ENCODE measurements at places on chromosomes 6 and 20.

- no peak for DNase-seq
These were observed 32.7 kb upstream of the COL10A1 start for GRCh38 chr6:116158641-116159040.

DNA sequence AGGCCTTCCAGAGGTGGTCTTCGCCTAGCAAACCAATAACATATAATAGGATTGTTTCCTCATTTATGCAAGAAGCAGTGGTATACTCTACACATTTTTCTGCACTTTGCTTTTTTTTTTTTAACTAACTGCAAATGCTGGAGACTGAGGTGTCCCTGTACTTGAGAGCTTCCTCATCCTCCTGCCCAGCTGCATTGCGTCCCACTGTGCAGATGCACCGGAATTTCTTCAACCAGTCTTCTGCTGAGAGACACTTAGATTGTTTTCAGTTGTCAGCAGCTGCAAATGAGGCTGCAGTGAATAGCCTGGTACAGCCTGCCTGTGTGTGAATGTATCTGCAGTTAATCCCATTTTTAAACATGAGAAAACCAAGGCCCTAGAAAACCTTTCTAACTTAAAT, 11.5 kb downstream of the FGD2 start:
- no peak for DNase-seq

DNA sequence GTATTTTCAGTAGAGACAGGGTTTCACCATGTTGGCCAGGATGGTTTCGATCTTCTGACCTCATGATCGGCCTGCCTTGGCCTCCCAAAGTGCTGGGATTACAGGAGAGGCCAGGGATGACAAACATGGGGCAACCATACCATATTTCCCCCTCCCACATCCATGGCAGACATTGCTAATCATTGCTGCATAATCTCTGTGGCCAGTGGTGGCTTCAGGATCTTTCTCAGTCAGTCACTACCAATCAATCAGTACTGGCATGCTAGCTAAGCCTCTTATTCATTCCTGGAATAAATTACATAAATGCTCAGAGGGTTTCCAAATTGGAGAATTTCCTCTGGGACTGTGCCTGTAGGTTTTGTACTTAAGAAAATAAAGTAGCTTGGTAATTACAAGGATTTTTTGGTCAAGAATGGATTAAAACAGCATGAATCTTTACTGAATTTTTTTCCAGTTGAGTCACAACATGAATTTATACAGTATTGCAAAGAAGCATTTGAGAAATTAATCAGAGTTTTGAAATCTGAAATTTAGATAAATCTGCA, 138.1 kb downstream of the FNDC1 start:
- no peak for DNase-seq

- no peak for DNase-seq
These were observed 13.9 kb upstream of the TSHZ2 start for GRCh38 chr20:52958211-52958610.

DNA sequence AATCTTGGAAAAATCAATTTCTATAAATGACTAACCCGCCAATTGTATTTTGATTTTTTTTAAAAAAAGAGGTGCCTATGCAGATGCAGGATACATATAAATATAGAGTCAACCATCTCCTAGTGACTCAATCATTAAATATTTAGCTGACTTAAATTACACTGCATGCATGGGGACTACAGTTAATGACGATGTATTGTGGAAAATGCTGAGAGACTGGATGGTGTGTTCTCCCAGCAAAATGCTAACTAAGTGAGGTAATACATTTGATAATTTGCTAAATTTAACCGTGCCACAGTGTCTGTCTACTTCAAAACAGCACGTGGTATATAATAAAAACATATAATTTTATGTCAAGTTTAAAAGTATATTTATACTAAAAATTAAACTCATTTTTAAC, 341.6 kb downstream of the PRKN start:
- no peak for DNase-seq

DNA sequence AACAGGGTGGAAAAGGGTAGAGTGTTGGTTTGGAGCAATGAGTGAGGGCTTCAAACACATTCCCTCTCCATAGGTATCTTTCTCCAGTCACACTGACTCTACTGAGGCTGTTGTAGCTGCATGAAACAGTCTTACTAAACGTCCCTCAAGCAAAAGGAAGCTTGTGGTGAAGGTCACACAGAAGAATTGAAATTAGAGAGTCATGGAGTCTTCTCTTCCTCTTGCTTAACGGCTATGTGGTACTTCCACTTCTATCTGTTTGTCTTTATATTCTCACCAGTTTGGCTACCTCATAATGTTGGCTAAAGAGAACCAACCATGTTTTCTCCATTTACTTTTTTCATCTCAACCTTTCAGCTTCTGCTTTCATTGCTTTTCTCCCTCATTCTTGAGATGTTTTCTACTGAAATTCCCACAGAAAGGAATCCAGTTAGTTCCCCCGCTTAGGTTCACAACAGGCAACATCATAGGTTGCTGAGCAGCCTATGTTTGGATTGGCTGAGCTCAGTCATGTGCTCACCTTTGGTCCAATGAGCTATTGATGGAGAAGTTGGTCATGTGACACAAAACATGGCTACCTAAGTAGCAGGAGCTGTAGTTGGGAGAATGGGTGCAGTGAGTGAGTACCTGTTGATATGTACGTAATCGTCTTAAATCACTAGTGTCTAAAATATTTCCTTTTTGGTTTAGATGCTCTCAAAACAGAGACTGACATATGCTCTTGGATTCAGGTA, 99.8 kb downstream of the SNAP25 start:
- no peak for DNase-seq

DNA sequence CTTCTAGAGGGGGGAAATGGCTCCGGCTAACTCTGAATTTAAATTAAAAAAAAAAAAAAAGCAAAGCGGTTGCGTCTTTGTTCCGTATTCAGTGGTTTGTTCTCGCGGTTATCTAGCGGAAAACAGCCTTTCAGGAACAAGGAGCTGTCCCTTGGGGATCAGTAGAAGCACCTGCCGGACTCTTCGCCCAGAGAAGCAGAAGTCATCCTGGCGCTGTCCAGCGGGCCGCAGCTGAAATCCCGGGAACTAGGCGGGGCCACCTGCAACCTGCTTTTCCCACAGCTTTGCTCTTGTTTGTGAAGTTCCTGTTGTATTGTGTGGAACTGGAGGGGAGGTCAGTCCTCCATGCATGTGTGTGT, 43.9 kb upstream of the GJE1 start:
- DNase-seq: no peak

GRCh38 chr6:167736486-167737204, 90.1 kb upstream of the AFDN start:
- DNase-seq: no peak

- DNase-seq: no peak
These were observed 161.0 kb downstream of the RALGAPA2 start for GRCh38 chr20:20551409-20551808.

GRCh38 chr6:126015863-126016262, 29.5 kb downstream of the TRMT11 start:
- no peak for DNase-seq

- no peak for DNase-seq
These were observed 14.9 kb downstream of the CUL7 start for GRCh38 chr6:43038727-43039126.

DNA sequence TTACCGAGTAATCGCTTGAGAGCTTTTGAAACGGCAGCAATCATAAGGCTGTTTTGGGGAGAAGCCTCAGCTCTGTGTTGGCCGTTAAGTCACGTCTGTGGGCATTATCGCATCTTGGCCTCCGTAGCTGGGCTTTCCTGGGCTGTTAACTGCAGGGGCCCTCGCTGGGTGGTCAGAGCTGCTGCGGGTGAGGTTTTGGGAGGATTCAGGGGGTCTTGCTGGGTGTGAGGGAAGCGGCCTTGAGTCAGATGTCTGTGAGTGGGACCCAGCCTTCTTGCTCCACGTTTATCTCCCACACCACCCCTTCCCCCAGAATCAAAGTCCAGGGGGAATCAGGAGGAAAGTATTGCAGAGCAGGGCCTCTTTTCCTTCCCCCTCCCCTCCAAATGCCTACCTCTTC, 3.2 kb upstream of the APCDD1L start:
- no peak for DNase-seq

- DNase-seq: no peak
These were observed 4.2 kb downstream of the DOP1A start for GRCh38 chr6:83071707-83072106.

DNA sequence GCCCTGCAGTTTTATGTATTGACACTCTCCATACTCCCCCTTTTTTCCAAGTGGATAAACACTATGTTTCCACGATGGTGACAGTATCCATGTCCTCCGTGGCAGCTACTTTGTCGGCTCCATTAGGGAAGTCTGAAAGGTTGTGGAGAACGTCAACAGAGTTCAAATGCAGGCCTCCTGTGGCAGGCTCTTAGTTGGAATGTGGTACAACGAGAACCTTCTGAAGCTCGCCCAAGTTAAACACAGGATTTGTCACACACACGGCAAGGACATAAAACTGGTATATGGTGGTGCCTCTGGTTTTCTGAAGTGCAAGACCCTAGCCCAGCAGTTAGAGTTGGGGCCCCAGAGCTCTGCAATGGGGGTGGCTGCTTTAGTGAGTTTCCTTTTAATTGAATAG, 187.0 kb upstream of the TAB2 start:
- DNase-seq: no peak

DNA sequence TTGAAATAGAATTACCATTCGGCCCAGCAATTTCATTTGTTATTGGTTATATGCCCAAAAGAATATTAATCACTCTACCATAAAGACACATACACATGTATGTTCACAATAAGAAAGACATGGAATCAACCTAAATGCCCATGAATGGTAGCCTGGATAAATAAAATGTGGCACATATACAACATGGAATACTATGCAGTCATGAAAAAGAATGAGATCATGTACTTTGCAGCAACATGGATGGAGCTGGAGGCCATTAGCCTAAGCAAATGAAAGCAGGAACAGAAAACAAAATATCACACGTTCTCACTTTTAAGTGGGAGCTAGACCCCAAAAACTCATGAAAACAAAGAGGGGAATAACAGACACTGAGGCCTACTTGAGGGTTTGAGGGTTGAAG, 52.6 kb upstream of the RNGTT start:
- DNase-seq: no peak

- DNase-seq: no peak
These were observed 201.9 kb downstream of the PLCB4 start for GRCh38 chr20:9270831-9271230.

- DNase-seq: no peak
These were observed 21.8 kb downstream of the NPEPL1 start for GRCh38 chr20:58714340-58714922.

GRCh38 chr20:43787937-43788336, 61.1 kb upstream of the GTSF1L start:
- DNase-seq: no peak

DNA sequence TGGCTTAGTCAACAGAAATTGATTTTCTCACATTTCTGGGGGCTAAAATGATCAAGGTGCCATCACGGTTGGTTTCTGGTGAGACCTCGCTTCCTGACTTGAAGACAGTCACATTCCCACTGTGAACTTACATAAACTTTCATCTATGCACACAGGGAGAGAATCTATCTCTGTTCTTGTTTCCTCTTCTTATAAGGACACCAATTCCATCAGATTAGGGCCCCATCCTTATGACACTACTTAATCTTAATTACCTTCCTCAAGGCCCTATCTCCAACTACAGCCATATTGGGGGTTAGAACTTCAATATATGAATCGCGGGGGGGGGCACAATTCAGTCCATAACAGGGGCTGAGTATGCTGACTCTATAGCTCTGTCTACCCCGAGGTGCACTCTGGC, 10.6 kb upstream of the SCGN start:
- DNase-seq: no peak

- DNase-seq: no peak
These were observed 50.9 kb downstream of the DEK start for GRCh38 chr6:18213439-18213838.

GRCh38 chr20:12270863-12271262, 353.2 kb downstream of the BTBD3 start:
- no peak for DNase-seq

- DNase-seq: no peak
These were observed 125.4 kb downstream of the FYN start for GRCh38 chr6:111747829-111748228.

DNA sequence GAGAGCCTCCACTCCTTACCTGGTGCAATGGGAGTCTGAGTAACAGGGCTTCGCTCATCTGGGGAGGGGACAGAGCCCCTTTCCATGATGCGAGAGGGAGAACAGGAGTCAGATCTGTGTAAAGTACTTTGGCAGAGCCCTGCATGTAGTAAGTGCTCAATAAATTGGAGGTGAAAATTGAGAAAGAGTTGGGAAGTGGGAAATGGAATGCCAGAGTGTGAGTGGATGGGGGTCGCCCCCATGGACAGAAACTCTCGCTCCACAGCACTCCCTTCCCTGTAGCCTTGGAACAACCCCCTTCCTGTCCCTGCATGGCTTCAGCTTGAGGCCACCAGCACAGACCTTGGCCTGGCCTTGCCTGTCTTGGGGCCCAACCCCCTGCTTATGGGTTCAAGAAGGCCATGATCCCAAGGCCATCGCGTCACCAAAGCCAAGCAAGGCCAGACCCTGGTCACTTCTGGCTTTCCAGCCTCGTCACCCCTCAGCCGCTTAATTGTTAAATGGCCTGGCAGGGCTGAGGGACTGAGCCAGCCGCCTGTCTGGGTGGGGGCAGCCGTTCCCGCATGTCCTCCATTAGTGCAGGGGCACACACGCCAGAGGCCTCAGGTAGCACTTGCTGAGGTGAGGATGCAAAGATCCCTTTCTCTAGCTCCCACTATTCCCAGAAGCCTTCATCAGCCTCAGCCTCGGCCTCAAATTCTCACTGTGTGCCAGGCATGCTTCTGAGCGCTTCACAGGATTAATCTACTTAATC, 93.7 kb upstream of the PTPN1 start:
- DNase-seq: no peak

DNA sequence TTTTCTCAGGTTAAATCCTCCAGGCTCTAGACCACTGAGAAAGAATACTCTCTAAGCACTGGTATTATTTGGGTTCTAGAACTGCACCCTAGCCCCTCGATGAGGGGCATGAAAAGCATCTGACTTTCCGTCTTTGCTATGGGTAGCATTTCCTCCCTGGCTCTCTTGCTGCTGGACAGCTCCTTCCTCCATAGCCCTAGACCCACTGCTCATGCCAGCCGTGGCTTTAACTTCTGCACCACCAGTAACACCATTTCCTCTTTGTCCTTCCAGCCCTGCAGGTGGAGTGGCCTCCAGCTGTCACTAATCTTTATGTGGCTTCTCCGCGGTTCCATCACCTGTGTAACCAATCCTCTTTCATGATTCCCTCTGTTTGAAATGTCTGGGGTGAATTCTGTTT, 194.9 kb downstream of the SCP2D1 start:
- no peak for DNase-seq

GRCh38 chr20:5100684-5101347, 18.9 kb downstream of the PCNA start:
- peak; percentile 64 for DNase-seq

GRCh38 chr6:135920689-135921088, 69.2 kb downstream of the PDE7B start:
- DNase-seq: no peak

DNA sequence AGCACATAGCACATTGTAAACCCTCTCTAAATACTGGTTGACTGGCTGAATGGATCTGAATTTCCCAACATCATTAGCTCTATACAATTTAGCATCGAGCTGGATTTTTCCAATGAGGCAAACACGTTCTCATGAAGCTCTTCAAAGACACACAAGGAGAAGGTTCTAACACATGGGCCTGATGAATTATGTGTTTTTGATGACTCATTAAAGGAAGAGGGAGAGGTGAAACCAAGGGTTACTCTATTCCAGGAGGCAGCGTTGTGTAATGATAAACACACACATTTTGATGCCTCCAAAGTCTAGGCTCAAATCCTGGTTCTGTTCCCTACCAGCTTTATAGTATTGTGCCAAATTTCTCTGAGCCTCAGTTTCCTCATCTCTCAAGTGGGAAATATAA, 84.3 kb downstream of the PFDN4 start:
- no peak for DNase-seq
